ENCODE measurements at places on chromosomes 1 and 21. TPM values are rescaled to one million over a fixed set of nuclear protein-coding genes. Genes with fewer than 3 reads are reported as not detected.

- H3K4me3 ChIP-seq: no peak overlapping the region
- H3K4me1 ChIP-seq: no peaks in the 10 kb centered on the region
- no peaks in the 10 kb centered on the region for H3K27me3 ChIP-seq
Measured at GRCh38 chr1:171801487-171801891, 20.0 kb downstream of the METTL13 start.

BACE2 gene
- 17.6 TPM for polyA plus RNA-seq

- H3K36me3 ChIP-seq: no peaks in the 10 kb centered on the region
- no peak overlapping the region for H3K27ac ChIP-seq
- peaks cover 2% of the 10 kb centered on the region for H3K4me1 ChIP-seq
- DNase-seq: no peak
- no peaks in the 10 kb centered on the region for H3K27me3 ChIP-seq
- no peak overlapping the region for H3K4me3 ChIP-seq
Measured at GRCh38 chr1:183638649-183639387, 3.2 kb upstream of the ARPC5 start.

- no peaks in the 10 kb centered on the region for H3K36me3 ChIP-seq
- peak overlapping the region; percentile 39 for H3K27ac ChIP-seq
- no peak overlapping the region for H3K4me3 ChIP-seq
- H3K4me1 ChIP-seq: no peaks in the 10 kb centered on the region
- DNase-seq: no peak
- no peaks in the 10 kb centered on the region for H3K27me3 ChIP-seq
Measured at GRCh38 chr1:15704526-15705183, 20.5 kb downstream of the PLEKHM2 start.

TAL1 gene
- polyA plus RNA-seq: 2.7 TPM

ELF3 gene
- polyA plus RNA-seq: 13.6 TPM

DNA sequence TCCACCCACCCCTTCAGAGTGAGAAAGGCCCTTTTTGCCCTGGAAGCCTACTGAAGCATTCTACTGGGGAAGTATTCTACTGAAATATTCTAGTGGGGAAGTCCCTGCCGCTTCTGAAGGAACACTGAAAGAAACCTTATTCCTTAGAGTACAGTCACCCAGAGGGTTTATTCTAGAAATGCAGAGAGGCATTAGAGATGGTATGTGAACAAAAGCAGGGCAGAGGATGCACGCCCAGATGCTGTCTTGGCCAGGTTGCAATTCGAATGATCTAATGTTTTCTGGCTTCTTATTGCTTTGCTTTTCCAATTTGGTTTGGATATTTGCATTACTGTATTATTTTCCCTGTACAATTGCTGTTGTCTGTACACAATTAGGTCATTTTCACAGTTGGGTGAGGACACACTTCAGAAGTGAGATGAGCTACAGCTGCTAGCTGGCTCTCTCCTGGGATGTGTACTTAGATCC, 37.1 kb downstream of the CCN1 start:
- DNase-seq: no peak
- no peak overlapping the region for H3K27ac ChIP-seq
- H3K36me3 ChIP-seq: no peaks in the 10 kb centered on the region
- H3K27me3 ChIP-seq: no peaks in the 10 kb centered on the region
- no peak overlapping the region for H3K4me3 ChIP-seq

GRCh38 chr1:214537219-214537618, 14.2 kb downstream of the PTPN14 start:
- H3K4me3 ChIP-seq: no peak overlapping the region
- H3K27ac ChIP-seq: no peak overlapping the region
- H3K27me3 ChIP-seq: no peaks in the 10 kb centered on the region
- H3K36me3 ChIP-seq: no peaks in the 10 kb centered on the region

GRCh38 chr1:86520789-86521521, 25.9 kb upstream of the CLCA4 start:
- no peak overlapping the region for H3K4me3 ChIP-seq
- no peak for DNase-seq
- no peaks in the 10 kb centered on the region for H3K36me3 ChIP-seq
- H3K27ac ChIP-seq: no peak overlapping the region

EVA1C gene
- 26.2 TPM for polyA plus RNA-seq

GRCh38 chr1:18949686-18950400, 6.6 kb downstream of the IFFO2 start:
- peak overlapping the region; percentile 50 for H3K27ac ChIP-seq
- no peak for DNase-seq
- H3K4me1 ChIP-seq: peaks cover 64% of the 10 kb centered on the region
- H3K4me3 ChIP-seq: peak overlapping the region; percentile 7

OR2T2 gene
- polyA plus RNA-seq: under 0.01 TPM

GRCh38 chr1:9302745-9303524, 10.2 kb downstream of the SPSB1 start:
- no peak overlapping the region for H3K4me3 ChIP-seq
- H3K27me3 ChIP-seq: no peaks in the 10 kb centered on the region
- no peaks in the 10 kb centered on the region for H3K36me3 ChIP-seq
- H3K4me1 ChIP-seq: peaks cover 3% of the 10 kb centered on the region
- DNase-seq: no peak

DNA sequence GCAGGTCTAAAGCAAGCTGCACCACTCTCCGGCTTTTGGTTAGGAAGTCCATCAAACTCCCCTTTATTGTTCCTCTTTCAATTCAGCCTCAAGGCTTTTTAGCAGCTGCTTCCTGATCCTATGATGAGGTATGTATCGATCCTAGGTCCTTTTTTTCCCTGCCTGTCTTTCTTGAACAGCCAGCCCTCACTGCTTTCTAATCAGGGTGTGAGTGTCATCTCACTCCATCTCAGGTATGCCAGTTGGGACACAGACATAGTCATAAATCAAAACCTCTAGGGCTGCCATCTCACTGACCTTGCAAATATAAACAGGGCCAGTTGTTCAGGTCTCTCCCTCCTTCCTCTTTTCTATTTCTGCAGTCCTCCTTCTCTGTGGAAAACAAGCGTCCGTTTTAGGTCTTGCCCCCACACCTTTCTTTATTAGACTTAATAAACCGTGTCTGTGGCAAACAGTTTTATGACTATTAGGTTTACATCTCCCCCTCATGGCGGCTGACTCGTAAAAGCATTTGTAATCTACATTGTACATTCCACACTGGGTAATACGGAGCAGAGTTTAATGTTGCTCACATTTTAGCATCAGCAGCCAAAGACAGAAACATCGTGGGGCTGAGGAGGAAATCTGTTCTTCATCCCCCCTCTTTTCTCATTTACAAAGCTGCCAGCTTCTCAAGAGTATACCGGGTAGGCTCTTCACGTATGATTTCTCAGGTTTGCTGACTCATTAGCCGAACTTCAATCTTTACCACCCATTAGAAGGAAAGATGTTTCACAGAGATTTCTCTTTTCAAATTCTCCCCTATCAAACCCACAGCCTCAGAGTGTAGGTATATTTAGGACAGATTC, 11.6 kb downstream of the STYXL2 start:
- no peak overlapping the region for H3K4me3 ChIP-seq
- peaks cover 7% of the 10 kb centered on the region for H3K4me1 ChIP-seq
- H3K27ac ChIP-seq: no peak overlapping the region

GRCh38 chr21:15421441-15421881, 308.3 kb upstream of the USP25 start:
- H3K4me3 ChIP-seq: no peak overlapping the region
- no peak for DNase-seq
- no peaks in the 10 kb centered on the region for H3K27me3 ChIP-seq
- H3K4me1 ChIP-seq: no peaks in the 10 kb centered on the region
- H3K36me3 ChIP-seq: no peaks in the 10 kb centered on the region

- no peaks in the 10 kb centered on the region for H3K4me1 ChIP-seq
- no peak overlapping the region for H3K27ac ChIP-seq
- DNase-seq: no peak
- H3K36me3 ChIP-seq: no peaks in the 10 kb centered on the region
- no peaks in the 10 kb centered on the region for H3K27me3 ChIP-seq
- H3K4me3 ChIP-seq: no peak overlapping the region
Measured at GRCh38 chr1:213560226-213560625, 427.5 kb upstream of the PROX1 start.

- H3K27ac ChIP-seq: no peak overlapping the region
- no peak for DNase-seq
- no peaks in the 10 kb centered on the region for H3K36me3 ChIP-seq
Measured at GRCh38 chr1:232600424-232601258, 29.3 kb downstream of the SIPA1L2 start.

MYOG gene
- 4.7 TPM for polyA plus RNA-seq
